ENCODE measurements at places on chromosomes 2 and 18. TPM values are rescaled to one million over a fixed set of nuclear protein-coding genes. Genes with fewer than 3 reads are reported as not detected.

RESP18 gene
- total RNA-seq = not detected

SERPINB12 gene
- total RNA-seq = not detected

IL1R1 gene
- total RNA-seq = 30.5 TPM

GCFC2 gene
- 16.8 TPM for total RNA-seq

TMEFF2 gene
- total RNA-seq = 0.96 TPM

PAPOLG gene
- 13.4 TPM for total RNA-seq

ERMN gene
- total RNA-seq = not detected

ALPP gene
- total RNA-seq = not detected

SPATS2L gene
- total RNA-seq = 142 TPM

ZNF514 gene
- total RNA-seq = 9.4 TPM

DRC1 gene
- total RNA-seq = not detected

IGFBP5 gene
- 1,071 TPM for total RNA-seq

SCN2A gene
- 0.26 TPM for total RNA-seq

ZSWIM2 gene
- total RNA-seq = not detected

EPHA4 gene
- 6.8 TPM for total RNA-seq

GKN2 gene
- total RNA-seq = not detected

TNS1 gene
- 78.2 TPM for total RNA-seq

TNFAIP6 gene
- total RNA-seq = 32.4 TPM

EDAR gene
- not detected for total RNA-seq

TCF7L1 gene
- 1.4 TPM for total RNA-seq

KCNG2 gene
- 4.7 TPM for total RNA-seq

REG1B gene
- not detected for total RNA-seq

LYG1 gene
- not detected for total RNA-seq

DNAH6 gene
- under 0.01 TPM for total RNA-seq

PLEKHH2 gene
- 5.2 TPM for total RNA-seq

RAB6C gene
- total RNA-seq = not detected

KLHL41 gene
- total RNA-seq = 0.13 TPM

DPYSL5 gene
- total RNA-seq = not detected

PROKR1 gene
- total RNA-seq = 0.13 TPM

TSPYL6 gene
- total RNA-seq = not detected

TYW5 gene
- 4.4 TPM for total RNA-seq

RBM43 gene
- 3.6 TPM for total RNA-seq

RAPH1 gene
- total RNA-seq = 22.1 TPM

IL1RN gene
- 0.13 TPM for total RNA-seq

PLEK gene
- total RNA-seq = not detected

DSC2 gene
- total RNA-seq = 1.7 TPM

HOXD4 gene
- total RNA-seq = not detected

CAPN10 gene
- total RNA-seq = 15.6 TPM
